ENCODE measurements at places on chromosomes 1 and 21.
A peak's percentile ranks its signal among the peaks of the same experiment; 100 is the strongest.

- peak; percentile 60 for DNase-seq
Measured at GRCh38 chr1:177586429-177586828, 383.4 kb downstream of the SEC16B start.

DNA sequence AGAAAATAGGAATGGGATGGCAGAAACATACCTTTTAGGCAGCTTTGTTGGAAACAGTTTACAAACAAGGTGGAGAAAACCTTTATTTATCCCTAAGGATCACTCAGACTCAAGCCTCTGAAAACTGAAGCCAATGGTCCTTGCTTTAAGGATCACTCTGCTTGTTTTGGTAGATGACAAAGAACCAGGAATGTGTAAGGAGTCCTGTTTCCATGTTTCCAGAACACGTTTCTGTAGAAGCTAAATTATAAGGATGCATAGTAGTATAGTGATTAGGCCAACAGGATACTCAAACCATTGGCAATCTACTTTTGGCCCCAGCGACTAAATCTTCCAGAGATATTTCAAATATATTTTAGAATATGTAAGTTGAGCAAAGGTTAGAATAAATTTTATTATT is 149.1 kb upstream of the HP1BP3 start:
- no peak for DNase-seq

- DNase-seq: no peak
Measured at GRCh38 chr1:227937838-227938145, 9.9 kb downstream of the WNT9A start.

DNA sequence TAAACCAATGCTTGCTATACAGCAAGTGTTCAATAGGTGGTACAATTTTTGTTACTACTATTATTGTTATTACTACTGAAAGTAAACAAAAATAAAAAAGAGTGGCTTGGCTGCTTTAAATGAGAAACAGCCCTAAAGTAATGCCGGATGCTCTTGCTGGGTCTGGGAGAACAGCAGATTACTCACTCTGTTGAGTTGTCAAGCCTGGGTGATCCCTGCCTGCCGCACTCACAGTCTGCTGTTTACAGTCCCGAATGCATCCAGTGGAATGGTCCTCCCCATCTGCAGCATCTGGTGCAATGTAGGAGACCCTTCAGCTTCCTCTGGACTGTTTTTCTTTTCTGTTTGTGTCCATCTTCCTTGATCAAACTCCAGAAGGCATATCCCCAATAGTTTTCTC is 102.7 kb upstream of the IVNS1ABP start:
- DNase-seq: no peak

DNA sequence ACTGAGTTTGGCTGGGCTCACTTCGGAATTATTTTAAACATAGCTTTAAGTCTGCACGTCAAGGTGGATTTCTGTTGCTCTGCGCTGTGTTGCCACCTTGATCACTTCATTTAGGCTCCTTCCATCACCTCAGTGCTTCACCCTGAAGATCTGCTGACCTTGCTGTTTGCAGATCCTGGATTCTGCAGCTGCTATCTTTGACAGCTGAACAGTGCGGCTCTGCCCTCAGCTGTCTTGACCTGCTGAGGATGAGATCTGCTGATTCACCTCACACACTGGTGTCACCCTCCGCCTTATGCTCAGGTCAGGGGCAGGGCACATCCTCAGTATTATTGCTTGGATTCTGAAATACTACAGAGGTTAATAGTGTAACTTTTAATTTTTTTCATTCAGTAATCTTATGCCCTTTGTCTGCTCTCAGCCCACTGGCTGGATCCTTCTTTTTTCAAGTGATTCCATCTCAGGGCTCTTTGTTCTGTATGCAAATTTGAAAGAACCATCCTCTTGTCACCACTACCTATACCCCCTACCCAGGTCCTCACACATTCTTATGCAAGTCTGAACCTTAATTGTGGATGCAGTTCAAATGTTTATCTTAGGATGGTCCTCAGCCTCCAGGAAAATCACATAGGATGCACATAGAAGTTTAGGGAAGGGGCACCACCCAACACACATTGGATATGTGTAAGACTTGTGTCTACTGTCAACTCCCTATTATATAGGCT is 364.0 kb downstream of the OLFM3 start:
- DNase-seq: no peak

- peak; percentile 42 for DNase-seq
Measured at GRCh38 chr1:9442278-9442846, 96.9 kb upstream of the SLC25A33 start.

DNA sequence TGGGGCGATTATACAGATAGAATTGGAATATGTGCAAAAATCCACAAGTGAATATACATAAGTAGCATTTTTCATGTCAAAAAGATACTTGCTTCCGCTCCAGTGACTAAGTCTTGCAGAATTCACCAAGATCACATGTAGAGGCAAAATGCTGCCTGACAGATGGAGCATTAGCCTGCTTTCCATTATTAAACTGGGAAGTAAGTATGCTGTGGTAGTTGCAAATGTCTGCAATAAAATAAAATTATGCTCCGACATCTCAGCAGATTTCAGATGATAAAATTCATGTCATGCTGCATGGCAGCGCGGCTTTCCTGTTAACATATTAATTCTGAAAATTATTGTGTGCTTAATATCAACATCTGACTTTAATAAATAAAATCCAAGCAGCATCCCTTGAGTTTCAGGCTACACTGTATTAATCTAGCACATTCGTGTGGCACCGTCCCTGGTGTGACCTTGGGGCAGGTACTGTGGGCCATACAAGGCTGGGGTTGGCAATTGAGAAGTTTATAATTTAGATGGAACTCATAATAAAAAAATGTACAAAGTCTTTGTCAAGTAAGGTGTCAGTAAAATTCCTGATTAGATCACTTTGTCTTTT is 366.4 kb upstream of the ZP4 start:
- no peak for DNase-seq

GRCh38 chr1:172184506-172185191 is 235.8 kb upstream of the C1orf105 start:
- no peak for DNase-seq

GRCh38 chr1:242523719-242524570 is 552 bp downstream of the PLD5 start:
- DNase-seq: no peak

DNA sequence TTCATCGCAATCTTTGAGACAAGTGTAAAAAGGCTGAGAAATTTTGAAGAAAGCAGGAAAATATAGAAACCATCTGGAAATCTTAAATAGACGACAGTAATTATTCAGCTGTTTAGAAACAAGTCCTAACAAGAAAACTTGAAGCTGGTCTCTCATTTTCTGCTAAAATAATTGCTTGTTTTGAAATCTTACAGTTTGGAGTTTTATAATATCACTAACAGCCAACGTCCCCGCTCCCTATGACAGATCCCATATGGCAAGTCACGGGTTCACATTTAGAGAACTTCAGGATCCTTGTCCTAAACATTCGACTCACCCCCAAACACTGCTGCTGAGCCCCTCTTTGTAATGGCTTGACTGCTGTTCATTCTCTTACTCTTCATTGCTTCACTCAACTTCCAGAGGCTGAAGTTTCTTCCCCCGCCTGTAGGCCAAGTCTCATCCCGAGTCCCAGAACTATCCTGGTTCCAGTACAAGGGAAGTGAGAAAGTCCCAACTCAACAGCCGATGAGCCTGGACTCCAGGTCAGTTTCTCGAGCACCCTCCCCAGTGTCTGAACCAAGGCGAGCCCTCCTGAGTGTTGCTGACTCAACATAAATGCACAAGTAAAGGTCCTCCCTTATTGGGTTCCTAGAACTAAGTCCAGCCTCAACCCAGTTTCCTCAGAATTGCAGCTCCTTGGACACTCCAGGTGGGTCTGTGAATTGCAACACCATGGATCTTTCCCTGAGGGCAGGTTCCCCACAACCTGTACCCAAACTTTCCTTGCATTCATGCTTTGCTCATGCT is 93.4 kb upstream of the BACE2 start:
- DNase-seq: no peak

- no peak for DNase-seq
Measured at GRCh38 chr1:212034516-212035122, 738 bp downstream of the INTS7 start.

DNA sequence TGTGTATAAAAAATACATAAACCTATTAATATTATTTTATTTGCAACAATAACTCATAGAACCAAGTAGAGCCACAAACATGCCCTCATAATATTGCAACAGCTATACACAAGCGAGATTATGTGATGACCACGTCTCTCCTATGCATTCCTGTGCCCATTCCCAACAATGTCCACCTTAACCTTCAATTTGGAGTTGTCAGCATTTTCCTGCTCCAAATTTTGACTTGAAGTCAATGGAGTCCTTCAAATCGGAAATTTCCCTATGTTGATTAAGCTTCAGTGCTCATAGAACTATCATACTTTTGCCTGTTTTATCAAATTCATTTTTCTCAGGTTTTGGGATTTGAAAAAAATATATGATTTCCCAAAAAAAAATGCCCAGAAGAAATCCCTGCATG is 27.4 kb upstream of the FAM20B start:
- no peak for DNase-seq

GRCh38 chr1:51564124-51564523 is 45.1 kb upstream of the EPS15 start:
- peak; percentile 83 for DNase-seq

DNA sequence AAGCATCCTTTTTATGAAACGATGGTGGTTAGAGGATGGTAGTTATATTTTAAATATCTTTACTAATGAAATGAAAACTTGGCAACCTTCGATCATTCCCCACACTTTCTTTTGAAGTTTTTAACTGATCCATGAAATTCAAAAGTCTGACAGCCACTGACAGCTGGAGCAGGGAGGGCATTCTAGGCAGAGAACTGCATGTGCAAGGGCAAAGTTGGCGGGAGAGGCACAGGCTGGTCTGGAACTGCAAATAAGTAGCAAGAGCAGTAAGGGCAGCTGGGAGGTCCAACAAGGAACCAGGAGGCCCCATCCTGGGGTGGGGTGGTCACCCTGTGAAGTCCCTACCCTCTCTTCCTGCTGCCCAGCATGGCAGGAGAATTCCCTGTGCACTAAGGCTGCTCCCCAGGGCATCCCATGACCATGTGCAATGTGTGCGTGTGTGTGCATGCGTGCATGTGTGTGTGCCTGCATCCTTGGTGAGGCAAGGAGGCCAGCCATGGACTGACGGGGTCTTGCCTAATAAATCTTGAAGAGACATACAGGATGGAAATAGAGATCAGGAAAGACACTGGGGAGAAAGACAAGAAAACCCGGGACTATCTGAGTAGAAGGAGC is 33.1 kb upstream of the FOXO6 start:
- no peak for DNase-seq

DNA sequence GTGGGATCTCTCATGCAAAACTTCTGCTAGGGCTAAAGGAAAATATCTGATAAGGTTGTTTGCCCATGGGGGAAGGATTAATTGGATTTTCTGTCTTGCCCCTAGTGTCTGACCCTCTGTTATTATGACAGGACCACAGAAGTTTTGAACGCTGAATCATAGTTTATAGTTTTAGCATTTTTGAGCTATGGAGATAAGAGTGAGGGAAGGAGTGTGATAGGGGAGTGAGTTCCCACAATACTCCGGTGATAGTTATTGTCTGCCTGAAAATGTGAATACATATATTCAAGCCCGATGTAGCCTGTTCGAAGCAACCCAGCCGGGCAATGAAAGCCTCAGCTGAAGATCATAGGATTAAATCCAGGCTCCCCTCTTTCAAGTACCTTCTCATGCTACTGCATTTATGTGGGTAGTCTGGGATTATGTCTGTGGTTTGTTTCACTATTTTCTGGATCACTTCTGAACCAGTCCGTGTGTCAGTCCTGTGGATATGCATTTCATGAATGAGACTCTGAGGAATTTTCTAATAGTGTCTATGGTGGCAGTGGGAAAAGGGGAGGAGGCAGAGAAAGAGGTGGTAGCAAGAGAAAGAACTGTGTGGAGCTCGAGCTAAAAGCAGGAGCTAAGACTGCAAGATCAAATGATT is 258.7 kb downstream of the DISC1 start:
- DNase-seq: peak; percentile 82

GRCh38 chr1:43220905-43221778 is 48.6 kb upstream of the TMEM125 start:
- no peak for DNase-seq

GRCh38 chr1:227887697-227888403 is 59.9 kb downstream of the WNT9A start:
- peak; percentile 60 for DNase-seq

GRCh38 chr1:10733474-10734366 is 62.7 kb downstream of the CASZ1 start:
- DNase-seq: no peak

- no peak for DNase-seq
Measured at GRCh38 chr1:168939110-168939946, 167.2 kb upstream of the ATP1B1 start.

GRCh38 chr1:211910913-211911485 is 80.4 kb upstream of the LPGAT1 start:
- DNase-seq: no peak

DNA sequence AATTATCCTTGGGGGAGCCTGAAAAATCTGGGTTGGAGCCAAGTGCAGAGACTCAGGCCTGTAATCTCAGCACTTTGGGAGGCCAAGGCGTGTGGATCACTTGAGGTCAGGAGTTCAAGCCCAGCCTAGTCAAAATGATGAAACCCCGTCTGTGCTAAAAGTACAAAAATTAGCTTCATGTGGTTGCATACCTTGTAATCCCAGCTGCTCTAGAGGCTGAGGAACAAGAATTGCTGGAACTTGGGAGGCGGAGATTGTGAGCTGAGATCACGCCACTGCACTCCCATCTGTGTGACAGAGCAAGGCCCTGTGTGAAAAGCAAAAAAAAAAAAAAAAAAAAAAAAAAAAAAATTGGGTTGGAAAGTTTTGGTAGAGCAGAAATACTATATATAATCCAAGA is 1563.6 kb upstream of the PRMT6 start:
- DNase-seq: peak; percentile 46

- DNase-seq: no peak
Measured at GRCh38 chr1:160652924-160653619, 6.2 kb upstream of the SLAMF1 start.

DNA sequence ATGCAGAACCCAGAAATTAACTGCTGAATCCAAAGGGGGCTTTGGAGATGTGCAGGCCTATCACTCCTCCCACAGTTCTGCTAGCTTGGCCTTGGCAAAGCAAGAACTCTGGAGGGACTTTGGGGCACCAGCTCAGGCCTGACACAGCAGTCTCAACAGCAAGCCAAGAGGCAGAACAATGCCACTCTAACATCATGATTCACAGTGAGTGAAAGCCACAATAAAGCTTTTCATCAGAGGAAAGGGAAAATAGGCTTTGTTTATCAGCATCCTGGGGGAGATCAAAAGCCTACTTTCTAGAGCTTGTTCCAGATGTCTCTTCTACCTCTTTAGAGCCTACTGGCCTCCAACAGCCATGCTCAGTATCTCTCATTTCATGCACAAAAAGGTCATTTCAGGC is 283.4 kb downstream of the KCNH1 start:
- no peak for DNase-seq

Measured in choroid plexus epithelial cell (primary cell).